ENCODE measurements at places on chromosomes 11 and 22. TPM values are rescaled to one million over a fixed set of nuclear protein-coding genes. Genes with fewer than 3 reads are reported as not detected.

STK33 gene
- 0.49 TPM for total RNA-seq

PACSIN3 gene
- 22.1 TPM for total RNA-seq

OR52A1 gene
- total RNA-seq: not detected

FZD4 gene
- 139 TPM for total RNA-seq

RFPL2 gene
- not detected for total RNA-seq

KIRREL3 gene
- not detected for total RNA-seq

ACCS gene
- total RNA-seq: 8.3 TPM

GLYATL2 gene
- not detected for total RNA-seq

GLB1L2 gene
- total RNA-seq: 0.25 TPM

SPDYC gene
- not detected for total RNA-seq

TMEM126A gene
- 29.6 TPM for total RNA-seq

MMP7 gene
- total RNA-seq: 0.44 TPM
